Chondrocyte (in vitro differentiated cells): ENCODE measurements at places on chromosomes 13 and 19.
A peak's percentile ranks its signal among the peaks of the same experiment; 100 is the strongest.

- peaks cover 6% of the 10 kb centered on the region for H3K36me3 ChIP-seq
- H3K27ac ChIP-seq: peak overlapping the region; percentile 98
- no peak for DNase-seq
These were observed 832 bp upstream of the ZNF491 start for GRCh38 chr19:11797491-11797890.

DNA sequence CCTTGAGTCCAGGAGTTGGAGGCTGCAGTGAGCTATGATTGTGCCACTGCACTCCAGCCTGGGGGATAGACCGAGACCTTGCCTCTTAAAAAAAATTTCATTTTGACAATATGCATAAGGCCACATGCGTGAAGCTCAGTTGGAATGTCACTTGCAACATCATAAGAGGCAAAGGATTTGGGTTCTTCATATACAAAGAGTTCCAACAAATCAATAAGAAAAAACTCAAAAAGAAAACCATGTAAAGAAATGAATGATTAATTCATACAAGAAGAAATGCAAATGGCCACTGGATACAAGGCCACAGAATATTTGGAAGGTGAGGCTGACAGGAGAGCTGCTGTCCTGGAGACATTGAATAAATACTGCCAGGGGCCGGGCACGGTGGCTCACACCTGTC lies 9.6 kb upstream of the TCF3 start:
- DNase-seq: no peak
- no peaks in the 10 kb centered on the region for H3K36me3 ChIP-seq
- no peaks in the 10 kb centered on the region for H3K4me1 ChIP-seq
- no peak overlapping the region for H3K27ac ChIP-seq

DNA sequence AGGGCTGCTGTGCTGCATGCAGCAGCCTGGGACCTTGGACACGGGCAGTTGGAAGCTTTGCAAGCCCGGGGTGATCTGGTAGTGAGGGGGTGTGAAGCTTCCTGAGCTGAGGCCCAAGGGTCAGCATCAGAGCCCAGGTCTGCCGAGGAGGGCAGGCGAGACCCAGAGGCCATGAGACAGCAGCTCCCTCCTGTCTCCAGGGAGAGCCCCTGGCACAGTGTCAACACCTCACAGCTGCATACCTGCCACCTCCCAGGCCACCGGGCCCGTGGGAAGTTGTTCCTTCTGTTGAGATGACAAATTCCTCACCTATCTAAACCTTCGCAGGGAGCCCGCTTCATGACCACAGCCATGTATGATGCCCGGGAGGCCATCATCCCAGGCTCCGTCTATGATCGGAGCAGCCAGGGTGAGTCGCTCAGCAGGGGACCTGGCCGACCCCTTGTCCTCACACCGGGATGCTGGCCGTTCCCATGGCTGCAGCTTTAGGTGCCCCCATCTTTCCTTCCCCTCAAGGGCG lies 32.1 kb downstream of the CERS1 start:
- H3K4me3 ChIP-seq: no peak overlapping the region
- peaks cover 24% of the 10 kb centered on the region for H3K36me3 ChIP-seq
- H3K27ac ChIP-seq: no peak overlapping the region
- no peaks in the 10 kb centered on the region for H3K27me3 ChIP-seq

DNA sequence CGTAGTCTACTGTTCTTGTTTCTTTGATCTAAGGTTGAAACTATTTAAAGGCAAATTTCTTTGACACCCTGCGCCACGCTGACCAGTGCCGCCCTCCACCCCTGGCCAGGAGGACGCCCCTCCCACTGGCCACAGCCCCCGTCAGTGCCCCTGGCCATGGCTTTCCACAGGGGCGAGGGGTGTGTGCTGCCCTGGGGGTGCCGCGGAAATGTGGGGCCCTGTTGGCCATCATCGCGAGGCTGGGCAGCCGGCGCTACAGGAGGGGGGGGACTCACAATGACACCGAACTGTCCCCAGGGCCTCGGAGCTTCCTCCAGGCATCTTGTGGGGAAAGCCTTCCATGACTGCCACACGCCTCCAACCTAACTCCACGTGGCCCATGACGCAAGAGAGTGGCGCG lies 10.9 kb downstream of the SHC2 start:
- H3K36me3 ChIP-seq: peaks cover 6% of the 10 kb centered on the region
- no peak overlapping the region for H3K4me3 ChIP-seq
- H3K27me3 ChIP-seq: no peaks in the 10 kb centered on the region
- no peak for DNase-seq
- H3K4me1 ChIP-seq: peaks cover 4% of the 10 kb centered on the region
- H3K27ac ChIP-seq: no peak overlapping the region

GRCh38 chr13:40271931-40272775 lies 394.3 kb downstream of the FOXO1 start:
- H3K4me1 ChIP-seq: peaks cover 43% of the 10 kb centered on the region
- no peak for DNase-seq
- H3K4me3 ChIP-seq: peak overlapping the region; percentile 4
- peak overlapping the region; percentile 90 for H3K27ac ChIP-seq
- no peaks in the 10 kb centered on the region for H3K36me3 ChIP-seq
- H3K27me3 ChIP-seq: peaks cover 19% of the 10 kb centered on the region

DNA sequence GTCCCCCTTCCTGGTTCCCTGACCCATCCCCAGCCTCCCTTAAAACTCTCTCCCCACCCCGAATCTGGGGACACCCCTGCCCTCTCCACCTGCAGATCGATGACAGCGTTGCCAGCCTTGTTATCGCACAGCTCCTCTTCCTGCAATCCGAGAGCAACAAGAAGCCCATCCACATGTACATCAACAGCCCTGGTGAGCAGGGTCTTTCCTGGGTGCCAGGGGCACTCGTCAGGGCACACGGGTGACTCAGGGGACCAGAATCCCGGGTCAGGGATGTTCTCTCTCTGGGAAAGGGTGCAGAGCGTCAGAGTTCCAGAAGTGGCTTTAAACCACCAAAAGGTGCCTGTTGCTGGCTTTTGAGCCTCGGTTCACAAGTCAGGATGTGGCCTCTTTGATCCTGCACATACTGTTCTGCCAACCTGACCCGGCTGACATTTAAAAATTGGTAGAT lies 1.0 kb downstream of the CLPP start:
- peak overlapping the region; percentile 92 for H3K27ac ChIP-seq
- DNase-seq: no peak
- H3K27me3 ChIP-seq: no peaks in the 10 kb centered on the region
- H3K4me1 ChIP-seq: peaks cover 8% of the 10 kb centered on the region
- peaks cover 8% of the 10 kb centered on the region for H3K36me3 ChIP-seq

DNA sequence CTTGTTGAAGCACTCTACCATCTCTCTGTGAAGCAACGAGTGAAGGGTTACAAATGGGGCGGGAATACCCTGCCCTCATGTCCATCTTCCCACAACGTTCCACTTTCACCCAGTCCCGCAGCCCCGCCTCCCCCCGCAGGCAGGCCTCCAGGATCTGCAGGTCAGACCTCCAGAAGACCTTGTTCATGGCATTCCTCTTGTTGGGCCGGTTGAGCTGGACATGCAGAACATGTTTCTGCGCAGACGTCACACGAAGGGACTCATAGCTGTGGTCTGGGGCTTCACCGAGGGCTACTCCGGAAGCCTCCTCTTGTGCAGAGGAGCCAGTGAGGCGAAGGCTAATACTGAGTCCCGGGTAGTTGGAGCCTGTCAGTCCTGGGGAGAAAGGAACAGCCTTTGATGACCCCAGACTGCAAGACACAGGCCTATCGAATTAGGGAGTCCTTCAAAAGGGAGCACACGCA lies 420 bp downstream of the ECH1 start:
- peak overlapping the region; percentile 98 for H3K27ac ChIP-seq
- peaks cover 19% of the 10 kb centered on the region for H3K36me3 ChIP-seq
- peaks cover 35% of the 10 kb centered on the region for H3K4me1 ChIP-seq
- peak overlapping the region; percentile 79 for H3K4me3 ChIP-seq
- no peak for DNase-seq
- no peaks in the 10 kb centered on the region for H3K27me3 ChIP-seq

DNA sequence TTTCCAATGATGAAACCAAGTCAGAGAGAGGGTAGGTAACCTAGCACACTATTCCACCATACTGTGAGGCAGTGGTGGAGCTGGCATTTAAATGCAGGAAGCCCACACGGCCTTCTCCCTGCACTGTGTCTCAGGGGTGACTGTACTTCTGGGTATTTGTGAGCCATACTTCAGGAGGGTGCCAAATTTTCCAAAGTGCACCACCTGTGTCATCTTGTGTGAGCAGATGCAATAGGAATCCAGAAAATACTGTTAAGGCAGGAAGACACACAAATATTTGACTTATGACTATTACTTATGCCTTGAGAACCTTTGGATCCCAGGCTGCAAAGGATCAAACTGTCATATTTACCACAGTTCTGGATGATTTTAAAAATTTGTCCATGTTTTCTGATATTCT lies 17.3 kb downstream of the ZNF229 start:
- no peak overlapping the region for H3K27ac ChIP-seq
- no peak for DNase-seq
- no peak overlapping the region for H3K4me3 ChIP-seq
- no peaks in the 10 kb centered on the region for H3K4me1 ChIP-seq
- H3K36me3 ChIP-seq: peaks cover 46% of the 10 kb centered on the region

- no peak overlapping the region for H3K4me3 ChIP-seq
- peaks cover 3% of the 10 kb centered on the region for H3K36me3 ChIP-seq
- H3K4me1 ChIP-seq: peaks cover 37% of the 10 kb centered on the region
- H3K27me3 ChIP-seq: no peaks in the 10 kb centered on the region
These were observed 4.0 kb downstream of the MKNK2 start for GRCh38 chr19:2047076-2047448.

GRCh38 chr13:74927823-74928222 lies 554.1 kb downstream of the TBC1D4 start:
- peaks cover 14% of the 10 kb centered on the region for H3K4me1 ChIP-seq
- H3K27me3 ChIP-seq: no peaks in the 10 kb centered on the region
- no peak for DNase-seq
- H3K4me3 ChIP-seq: no peak overlapping the region

GRCh38 chr19:35720648-35721047 lies 2.8 kb downstream of the KMT2B start:
- H3K4me1 ChIP-seq: peaks cover 26% of the 10 kb centered on the region
- no peak overlapping the region for H3K27ac ChIP-seq
- no peaks in the 10 kb centered on the region for H3K27me3 ChIP-seq
- peak; percentile 89 for DNase-seq

DNA sequence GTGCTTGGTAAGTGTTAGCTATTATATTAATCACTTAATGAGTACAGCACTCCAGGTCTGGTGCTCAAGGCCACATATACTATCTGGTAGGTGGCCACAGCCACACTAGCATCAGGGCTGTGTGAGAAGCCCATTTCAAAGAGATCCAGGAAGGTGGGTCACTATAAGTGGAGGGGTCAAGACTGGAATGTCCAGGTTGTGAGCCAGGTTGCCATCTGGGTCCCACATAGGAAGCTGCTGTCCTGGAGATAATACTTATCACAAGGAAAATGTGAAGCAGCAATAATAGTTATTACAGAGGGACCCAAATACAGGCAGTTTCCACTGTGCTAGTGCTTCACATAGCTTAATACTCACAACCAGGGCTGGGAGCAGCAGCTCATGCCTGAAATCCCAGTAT lies 13.1 kb downstream of the C19orf47 start:
- H3K27ac ChIP-seq: no peak overlapping the region
- peaks cover 3% of the 10 kb centered on the region for H3K4me1 ChIP-seq
- H3K4me3 ChIP-seq: no peak overlapping the region
- peaks cover 32% of the 10 kb centered on the region for H3K36me3 ChIP-seq
- no peaks in the 10 kb centered on the region for H3K27me3 ChIP-seq

DNA sequence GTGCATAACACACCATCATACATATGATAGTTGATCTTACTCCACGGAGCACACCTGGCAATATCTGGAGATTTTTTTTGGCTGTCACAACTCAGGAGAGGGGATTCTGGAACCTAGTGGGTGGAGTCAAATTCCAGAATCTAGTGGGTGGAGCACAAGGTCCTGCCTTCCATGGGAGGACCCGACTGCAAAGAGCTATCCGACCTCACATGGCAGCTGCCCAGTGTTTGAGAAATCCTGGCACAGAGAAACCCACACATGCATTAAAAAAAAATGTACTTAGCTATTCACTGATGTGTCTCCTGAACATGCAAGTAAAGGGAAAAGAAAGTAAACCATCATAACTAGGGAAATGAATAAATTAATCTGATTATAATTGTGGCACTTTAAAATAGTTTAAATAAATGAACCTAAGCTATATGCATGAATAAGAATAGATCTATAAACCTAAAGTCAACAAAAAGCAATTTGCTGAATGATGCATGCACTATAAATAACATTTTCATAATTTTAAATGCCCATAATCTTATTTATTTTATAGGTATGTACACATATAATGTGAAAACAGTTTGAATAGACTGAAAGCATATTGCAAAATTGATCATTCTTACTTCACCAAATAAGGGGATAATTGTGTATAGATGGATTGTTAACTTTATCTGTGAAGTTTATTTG lies 300.3 kb downstream of the MYO16 start:
- no peaks in the 10 kb centered on the region for H3K27me3 ChIP-seq
- H3K4me1 ChIP-seq: peaks cover 7% of the 10 kb centered on the region
- H3K4me3 ChIP-seq: no peak overlapping the region
- no peak for DNase-seq
- no peak overlapping the region for H3K27ac ChIP-seq
- H3K36me3 ChIP-seq: no peaks in the 10 kb centered on the region

- DNase-seq: no peak
- H3K27ac ChIP-seq: no peak overlapping the region
- no peaks in the 10 kb centered on the region for H3K36me3 ChIP-seq
- H3K27me3 ChIP-seq: peaks cover 9% of the 10 kb centered on the region
- H3K4me1 ChIP-seq: no peaks in the 10 kb centered on the region
These were observed 23.2 kb downstream of the STOML3 start for GRCh38 chr13:38967446-38967845.

DNA sequence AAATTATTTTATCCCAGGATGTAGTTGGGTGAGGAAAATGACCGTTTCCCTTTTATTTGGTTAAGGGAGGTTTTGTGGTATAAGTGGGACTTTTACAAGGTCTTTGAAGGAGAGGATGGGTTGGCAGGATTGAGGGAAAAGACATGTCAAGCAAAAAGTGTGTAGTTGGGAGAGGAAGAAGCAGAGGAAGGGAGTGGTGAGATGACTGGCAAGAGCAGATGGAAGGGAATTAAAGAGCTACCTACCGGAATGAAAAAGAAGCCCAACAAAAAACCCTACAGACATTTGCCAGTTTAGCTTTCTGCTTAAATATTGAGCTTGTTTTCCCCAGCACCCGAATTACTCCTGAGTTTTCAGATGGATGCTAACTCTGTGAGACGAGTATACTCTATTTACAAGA lies 19.6 kb downstream of the FRY start:
- no peak overlapping the region for H3K4me3 ChIP-seq
- peaks cover 16% of the 10 kb centered on the region for H3K4me1 ChIP-seq
- H3K27ac ChIP-seq: no peak overlapping the region
- H3K36me3 ChIP-seq: no peaks in the 10 kb centered on the region
- no peaks in the 10 kb centered on the region for H3K27me3 ChIP-seq

GRCh38 chr13:74003374-74003773 lies 130.8 kb downstream of the KLF12 start:
- no peak overlapping the region for H3K4me3 ChIP-seq
- no peaks in the 10 kb centered on the region for H3K36me3 ChIP-seq
- H3K27ac ChIP-seq: no peak overlapping the region
- H3K27me3 ChIP-seq: no peaks in the 10 kb centered on the region
- DNase-seq: no peak

- no peaks in the 10 kb centered on the region for H3K4me1 ChIP-seq
- DNase-seq: no peak
- H3K36me3 ChIP-seq: no peaks in the 10 kb centered on the region
- no peaks in the 10 kb centered on the region for H3K27me3 ChIP-seq
- H3K4me3 ChIP-seq: no peak overlapping the region
These were observed 12.9 kb downstream of the OR7C2 start for GRCh38 chr19:14954071-14954655.
